ENCODE measurements at places on chromosomes 4 and X.

DNA sequence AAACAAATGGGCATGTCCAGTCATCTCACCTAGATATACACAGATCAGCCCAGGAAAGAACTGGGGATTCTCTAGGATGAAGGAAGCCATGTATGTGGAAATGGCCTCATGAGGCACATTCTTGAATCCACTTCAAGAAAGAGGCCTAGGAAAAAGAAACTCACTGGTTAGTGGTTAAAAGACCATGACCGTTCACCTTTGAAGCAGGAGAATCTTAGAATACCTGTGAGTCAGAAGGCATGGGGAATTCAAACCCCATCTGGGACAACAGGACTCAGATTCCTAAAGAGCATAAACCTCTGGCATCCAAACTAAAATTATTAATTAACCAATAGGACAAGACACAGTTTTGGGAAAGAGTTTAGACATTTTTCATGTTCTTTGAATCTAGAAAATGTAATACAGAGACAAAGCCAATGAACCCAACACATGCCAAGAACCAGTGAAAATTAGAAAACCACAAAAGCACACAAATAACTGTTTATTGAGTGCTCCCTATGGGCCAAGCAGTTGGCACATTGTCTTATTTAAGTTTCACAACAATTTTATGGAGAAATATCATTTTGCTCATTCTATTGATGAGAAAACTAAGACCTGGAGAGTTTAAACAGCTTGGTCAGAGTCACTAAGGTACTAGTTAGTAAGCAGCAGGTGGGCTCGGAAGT, 97.5 kb downstream of the NPNT start:
- peak; percentile 24 for DNase-seq

DNA sequence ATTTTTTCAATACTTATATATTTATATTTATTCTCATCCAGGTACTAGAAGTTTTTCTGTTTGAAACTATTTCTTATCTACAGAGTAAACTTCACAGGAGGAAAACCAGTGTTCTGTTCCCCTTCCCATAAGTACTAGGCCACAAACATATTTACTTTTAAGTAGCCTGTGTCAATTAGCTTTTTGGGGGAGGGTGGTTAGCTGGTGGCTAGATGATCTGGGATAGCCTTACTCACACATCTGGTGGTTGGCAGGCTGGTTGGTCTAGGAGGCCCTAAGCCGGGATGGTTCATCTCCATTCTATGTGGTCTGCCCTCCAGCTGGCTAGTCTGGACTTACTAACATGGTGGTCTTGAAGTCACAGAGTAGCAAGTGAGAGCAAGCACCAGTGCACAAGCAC, 6.2 kb downstream of the JADE3 start:
- DNase-seq, result no peak

- DNase-seq, result peak; percentile 23
Observed at GRCh38 chr4:32858361-32858760, 2138.2 kb downstream of the PCDH7 start.

DNA sequence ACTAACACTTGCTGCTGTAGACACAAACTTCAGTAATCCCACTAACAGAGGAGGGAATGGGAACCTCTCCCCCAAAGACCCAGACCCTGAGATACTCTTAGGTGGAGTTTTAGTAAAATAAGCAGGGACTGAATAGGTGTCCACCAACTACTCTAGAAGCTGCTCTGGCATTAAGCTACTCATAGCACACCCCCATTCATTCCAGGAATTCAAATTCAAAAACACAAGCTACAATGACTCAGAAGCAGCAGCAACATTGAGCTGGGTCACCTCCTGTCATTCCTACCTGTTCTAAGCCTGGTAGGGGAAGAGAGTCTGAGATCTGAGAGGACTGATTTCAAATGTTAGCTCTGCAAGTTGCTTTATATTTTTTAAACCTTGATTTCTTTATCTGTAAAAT, 135.4 kb upstream of the FRMPD4 start:
- no peak for DNase-seq

DNA sequence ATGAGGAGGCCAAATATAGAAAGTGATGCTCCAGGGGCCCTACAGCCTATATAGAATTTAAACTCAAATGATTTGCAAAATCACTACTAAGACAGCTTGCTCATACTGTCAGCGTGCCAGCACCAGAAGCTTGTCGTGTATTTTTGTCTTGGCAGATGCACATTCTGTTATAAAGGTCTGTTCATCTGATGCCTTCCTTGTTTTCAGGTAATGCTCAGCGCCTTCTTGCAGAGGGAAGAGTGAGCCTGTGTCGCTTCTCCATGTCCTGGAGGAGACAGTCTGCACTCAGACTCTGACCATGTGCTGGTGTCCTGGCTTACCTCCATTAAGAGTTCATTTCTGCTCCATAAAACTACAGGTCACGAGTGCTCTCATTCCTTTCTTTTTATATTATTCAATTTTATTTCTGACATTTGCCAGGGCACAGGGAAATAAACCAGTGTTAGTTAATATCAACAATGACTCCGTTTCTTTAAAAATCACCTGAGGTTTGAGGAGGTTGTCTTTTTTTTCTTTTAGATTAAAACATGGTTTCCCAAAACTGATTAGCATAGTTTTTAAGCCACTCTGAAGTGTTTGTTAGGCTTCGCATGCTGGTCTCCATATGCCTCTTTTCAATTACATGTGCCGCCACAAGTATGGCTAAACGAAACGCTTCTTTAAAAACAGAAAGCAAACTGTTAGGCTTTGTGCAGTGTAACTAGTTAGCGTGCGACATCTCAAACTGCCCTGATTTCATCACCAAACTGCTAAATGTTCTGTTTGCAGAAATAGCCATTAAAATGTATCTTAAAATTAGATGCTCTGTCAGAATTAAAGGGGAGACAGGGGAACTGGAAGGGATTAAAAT, 215.2 kb upstream of the GK2 start:
- no peak for DNase-seq

GRCh38 chr4:183157215-183157614, 58.2 kb downstream of the WWC2 start:
- no peak for DNase-seq

GRCh38 chrX:25048178-25048577, 32.4 kb upstream of the ARX start:
- DNase-seq, result no peak

GRCh38 chrX:46582966-46583365, 9.4 kb downstream of the CHST7 start:
- peak; percentile 71 for DNase-seq

DNA sequence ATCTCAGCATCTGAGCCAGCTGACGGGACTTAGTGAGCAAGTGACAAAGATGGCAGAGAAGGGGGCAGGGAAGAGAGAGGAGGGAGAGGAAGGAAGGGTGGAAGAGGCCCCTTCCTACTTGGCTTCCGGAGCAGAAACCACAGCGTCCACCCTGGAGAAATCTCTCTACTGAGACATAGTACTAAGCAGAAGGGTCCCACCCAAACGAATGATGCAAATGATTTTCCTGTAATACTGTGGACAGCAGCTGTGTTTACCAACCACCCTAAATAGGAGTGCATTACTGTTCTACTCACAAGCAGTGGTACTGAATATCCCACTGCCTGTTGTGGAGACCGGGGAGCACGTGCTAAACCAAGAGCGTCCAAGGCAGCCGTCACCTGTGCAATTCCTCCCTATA, 29.4 kb downstream of the DTHD1 start:
- DNase-seq, result no peak

- DNase-seq, result peak; percentile 63
Observed at GRCh38 chr4:185796176-185796575, 15.8 kb downstream of the SORBS2 start.

Data from NCI-H226 (cell line).